ENCODE measurements at places on chromosomes 4 and X.

DNA sequence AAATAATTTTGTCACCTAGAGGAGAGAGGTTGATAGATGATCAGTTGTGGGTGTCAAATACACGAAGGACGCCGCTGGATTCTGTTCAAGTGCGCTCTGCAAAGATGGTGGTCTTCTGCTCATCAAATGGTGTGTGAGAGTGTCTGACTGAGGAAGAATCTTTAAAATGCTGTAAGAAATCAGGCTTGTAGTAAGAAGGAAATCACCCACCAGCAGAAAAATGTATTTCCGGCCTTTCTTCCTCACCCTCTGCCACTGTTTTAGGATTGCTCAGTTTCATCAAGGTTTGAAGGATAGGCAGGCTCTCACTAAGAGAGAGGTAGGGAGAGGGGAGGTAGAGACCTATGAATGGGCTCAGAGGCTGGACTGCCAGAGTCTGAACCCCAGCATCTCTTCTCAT, 28.7 kb downstream of the RHOH start:
- no peak for DNase-seq

- DNase-seq, result no peak
Observed at GRCh38 chr4:109294468-109295020, 7.9 kb downstream of the COL25A1 start.

GRCh38 chr4:55216863-55217635, 91.7 kb upstream of the KDR start:
- no peak for DNase-seq

- DNase-seq, result no peak
Observed at GRCh38 chrX:78643874-78644273, 15.3 kb downstream of the RTL3 start.

- no peak for DNase-seq
Observed at GRCh38 chr4:110959041-110959643, 336.3 kb upstream of the PITX2 start.

DNA sequence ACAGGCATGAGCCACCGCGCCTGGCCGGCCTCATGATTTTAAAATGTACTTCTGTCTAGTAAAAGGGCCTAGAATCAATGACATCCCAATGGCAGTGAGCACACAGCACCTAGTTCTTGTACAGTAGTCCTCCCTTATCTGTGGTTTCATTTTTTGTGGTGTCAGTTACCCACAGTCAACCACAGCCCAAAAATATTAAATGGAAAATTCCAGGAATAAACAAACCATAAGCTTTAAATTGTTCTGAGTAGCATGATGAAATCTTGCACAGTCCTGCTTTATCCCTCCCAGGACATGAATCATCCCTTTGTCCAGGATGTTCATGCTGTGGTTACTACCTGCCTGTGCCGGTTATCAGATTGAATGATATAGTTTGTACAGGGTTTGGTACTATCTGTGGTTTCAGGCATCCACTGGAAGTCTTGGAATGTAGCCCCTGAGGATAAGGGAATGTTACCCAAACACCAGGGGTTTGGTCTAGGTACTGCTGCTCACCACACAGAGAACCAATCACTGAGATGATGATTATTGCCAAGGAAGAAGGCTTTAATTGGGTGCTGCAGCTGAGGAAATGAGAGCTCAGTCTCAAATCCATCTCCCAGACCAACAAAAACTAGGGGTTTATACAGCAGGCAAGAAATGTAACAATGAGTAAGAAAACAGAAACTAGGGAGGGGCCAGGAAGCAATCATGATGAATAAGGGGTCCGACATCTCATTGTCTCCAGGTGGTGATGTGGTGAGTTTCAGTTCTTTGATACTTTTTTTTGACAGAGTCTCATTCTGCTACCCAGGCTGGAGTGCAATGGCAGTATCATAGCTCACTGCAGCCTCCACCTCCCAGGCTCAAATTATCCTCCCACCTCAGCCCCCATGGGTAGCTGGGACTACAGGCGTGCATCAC, 16.2 kb upstream of the FHL1 start:
- DNase-seq, result no peak

DNA sequence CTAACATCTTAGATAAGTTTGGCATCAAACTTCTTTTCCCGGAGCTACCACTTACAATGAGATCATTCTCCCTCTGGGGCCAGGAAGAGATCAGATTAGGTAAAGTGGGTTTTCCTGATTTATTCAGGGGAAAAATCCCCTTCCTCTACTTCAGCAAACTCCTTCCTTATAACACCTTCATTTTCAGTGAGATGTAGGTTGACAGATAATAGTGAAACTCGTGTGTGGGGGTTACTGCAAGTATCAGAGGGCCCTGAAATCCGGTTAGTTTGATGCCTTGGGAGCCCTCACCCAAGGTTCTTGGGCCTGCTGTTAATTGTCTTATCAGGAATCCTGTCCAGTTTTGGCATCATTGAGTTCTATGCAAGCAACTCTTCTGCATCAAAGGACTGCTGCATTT, 10.8 kb downstream of the FTHL17 start:
- no peak for DNase-seq
